Stimulated activated CD8-positive, alpha-beta memory T cell treated with anti-CD3 and anti-CD28 coated beads, Interleukin-7, amount 100 ng/mL, for 1 hour (primary cell): ENCODE measurements at places on chromosomes 7 and 10.

- no peak for DNase-seq
These were observed 84.8 kb upstream of the FZD8 start for GRCh38 chr10:35726846-35727245.

GRCh38 chr7:57328963-57329362, 121.0 kb upstream of the ZNF716 start:
- no peak for DNase-seq

DNA sequence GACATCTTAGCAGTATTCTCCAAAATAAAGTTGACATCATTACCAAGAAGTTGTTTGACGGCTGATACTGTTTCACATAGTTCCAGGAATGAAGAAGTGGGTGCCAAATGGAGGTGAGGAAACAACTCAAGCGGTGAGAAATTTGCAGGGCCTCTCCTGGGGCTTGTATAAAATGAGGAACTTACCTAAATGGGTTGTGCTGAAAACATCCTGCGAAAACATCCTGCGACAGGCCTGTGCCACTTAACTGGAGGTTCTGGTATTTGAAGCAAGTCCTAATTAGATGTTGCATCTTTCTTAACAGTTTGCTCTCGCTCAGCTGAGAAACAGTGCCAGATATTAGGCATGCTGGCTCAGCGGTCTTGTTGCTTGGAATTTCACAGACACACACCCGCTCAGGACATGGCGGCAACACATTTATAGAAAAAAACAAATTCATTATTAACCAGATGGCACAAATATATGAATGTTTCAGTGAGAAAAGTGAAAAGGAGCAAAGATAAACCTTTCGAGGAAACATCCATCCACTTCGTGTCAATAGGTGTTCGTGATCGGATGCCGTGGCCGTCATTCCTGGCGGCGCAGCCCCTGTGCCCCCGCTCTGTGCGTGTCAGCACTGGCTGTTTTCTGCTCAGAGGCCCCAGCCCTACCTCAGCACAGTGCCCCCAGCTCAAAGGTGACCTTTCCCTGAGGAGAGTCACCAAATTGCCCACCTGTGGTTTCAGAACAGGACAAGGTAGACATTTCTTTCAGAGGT, 48.1 kb downstream of the CDC123 start:
- no peak for DNase-seq

DNA sequence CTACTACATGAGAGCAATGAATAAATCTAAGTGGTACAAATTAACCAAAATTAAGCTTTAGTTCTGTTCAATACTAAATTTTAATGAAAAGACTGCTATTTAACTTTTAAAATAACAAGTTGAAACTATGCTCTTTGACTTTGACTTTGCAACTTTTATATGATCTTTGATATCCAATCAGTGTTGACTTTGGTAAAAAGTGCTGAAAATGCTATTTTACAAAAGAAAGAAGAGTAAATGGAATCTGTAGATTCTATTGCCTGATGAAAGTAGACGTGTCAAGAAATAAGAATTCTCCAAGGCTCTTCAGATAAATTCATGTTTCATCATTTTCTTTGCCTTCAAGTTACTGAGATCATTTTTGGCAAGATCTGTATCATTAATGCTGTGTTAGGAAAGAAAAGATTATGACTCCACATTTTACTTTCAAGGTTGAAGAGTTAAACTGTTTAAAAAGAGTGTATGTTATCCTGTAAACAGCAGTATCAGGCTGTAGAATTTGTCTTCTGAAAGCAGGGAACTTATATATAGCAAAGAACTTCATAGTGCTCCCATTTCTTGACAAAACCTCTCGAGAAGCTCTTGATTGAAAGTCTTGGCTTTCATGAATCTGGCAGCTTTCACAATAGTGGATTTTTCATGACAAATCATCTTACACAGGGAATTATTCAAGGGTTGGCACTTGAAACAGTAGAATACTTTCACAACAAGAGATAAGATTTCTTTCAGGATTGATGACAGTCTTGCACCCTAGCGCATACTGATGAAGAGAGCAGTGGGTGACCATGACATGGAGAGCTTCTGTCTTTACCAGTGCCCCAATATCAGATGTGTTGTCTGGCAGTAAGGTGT, 72.1 kb downstream of the PTEN start:
- no peak for DNase-seq
